ENCODE measurements at places on chromosomes 7 and 10.

DNA sequence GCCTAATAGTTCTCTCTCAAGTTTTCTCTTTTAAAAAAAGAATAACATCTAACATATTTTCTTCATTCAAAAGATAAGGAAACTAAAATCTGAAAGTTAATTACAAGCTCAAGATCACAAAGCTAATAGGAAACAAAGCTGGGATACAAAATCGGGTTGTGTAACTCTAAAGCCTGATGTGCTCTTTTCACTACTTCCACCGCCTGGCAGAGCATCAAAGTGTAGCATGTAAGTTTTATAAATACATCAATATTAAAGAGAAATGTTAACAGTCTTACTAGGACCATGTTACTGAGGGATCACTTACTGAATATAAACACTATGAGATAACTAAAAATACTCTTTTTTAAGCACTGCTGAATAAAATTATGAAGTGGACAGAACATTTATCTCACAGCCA, 97.2 kb downstream of the KMT2C start:
- DNase-seq, result no peak

DNA sequence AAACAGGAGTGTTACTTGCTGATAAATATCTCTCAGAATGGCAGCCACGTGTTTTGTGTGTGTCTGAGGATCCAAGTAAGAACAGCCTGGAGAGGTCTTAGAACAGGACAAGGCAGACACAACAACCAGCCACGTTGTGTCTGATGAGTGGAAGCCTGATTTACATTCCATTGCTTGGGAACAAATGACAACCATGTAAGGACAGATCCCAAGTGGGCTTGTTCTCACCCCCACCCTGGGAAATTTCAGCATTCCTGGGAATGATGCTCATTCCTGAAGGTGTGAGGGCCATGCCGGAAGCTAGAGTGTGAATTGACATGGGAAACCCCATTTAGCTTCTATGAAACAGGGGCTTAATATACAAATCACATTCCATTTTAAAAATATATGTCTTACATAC, 35.9 kb downstream of the IL6 start:
- DNase-seq, result no peak

DNA sequence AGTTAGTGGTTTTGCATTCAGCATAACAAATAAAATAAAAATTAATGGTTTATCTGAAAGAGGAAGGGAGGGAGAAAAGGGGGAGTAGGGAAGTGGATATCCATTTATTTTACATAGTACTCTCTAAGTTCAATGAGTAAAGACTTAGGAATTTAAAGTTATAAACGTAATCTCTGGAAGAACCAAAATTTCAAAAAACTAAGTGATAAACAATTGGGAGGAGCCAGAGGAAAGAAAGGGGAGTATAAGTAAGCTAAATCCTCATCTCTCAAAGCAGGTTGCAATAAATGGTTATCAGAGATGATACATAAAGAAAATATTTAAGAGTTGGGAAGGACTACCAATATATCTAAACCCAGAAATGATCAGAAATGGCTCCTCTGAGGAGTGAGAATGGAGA, 46.4 kb downstream of the ANK3 start:
- no peak for DNase-seq

DNA sequence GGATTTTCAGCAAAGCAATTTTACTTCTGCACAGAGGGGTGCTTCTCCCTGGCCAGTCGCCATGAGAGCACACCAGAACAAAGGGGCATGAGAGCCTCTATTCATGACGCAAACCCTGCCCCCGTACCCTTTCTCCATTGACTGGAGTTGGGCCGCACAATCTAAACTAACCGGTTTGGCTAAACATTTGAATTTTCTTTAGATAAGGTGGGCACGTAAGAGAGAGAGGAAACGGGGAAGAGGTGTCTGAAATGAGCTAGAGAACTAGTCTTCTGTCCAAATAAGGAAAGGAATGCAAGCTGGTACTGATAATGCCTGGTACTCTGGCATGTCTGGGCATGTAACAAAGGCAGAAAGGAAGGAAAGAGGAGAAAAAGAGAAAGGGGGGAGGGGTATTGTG, 13.2 kb upstream of the SCIN start:
- DNase-seq, result no peak

- no peak for DNase-seq
Observed at GRCh38 chr7:99120501-99120900, 23.4 kb downstream of the SMURF1 start.

DNA sequence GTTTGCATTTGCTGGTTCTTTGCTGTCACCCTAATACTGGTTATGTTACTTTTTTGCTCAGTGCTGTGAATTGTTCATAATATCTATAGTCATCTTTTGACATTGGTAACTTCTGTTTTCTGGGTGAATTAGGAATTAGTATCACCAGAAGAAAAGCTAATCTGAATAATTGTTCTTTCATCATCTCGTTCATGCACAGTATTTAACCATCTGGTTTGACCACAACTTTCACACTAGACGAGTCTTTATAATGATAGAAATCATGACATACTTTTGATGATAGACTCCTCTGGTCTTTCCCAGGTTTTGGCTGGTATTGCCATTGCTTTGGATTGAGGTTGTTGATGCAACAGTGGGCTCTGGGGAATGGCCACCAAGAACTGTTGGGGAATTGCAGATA, 25.1 kb downstream of the SGPL1 start:
- DNase-seq, result no peak
